NCI-H226 (cell line): ENCODE measurements at places on chromosomes 6 and 20.

GRCh38 chr6:34656378-34657036, 40.1 kb downstream of the ILRUN start:
- DNase-seq: no peak

DNA sequence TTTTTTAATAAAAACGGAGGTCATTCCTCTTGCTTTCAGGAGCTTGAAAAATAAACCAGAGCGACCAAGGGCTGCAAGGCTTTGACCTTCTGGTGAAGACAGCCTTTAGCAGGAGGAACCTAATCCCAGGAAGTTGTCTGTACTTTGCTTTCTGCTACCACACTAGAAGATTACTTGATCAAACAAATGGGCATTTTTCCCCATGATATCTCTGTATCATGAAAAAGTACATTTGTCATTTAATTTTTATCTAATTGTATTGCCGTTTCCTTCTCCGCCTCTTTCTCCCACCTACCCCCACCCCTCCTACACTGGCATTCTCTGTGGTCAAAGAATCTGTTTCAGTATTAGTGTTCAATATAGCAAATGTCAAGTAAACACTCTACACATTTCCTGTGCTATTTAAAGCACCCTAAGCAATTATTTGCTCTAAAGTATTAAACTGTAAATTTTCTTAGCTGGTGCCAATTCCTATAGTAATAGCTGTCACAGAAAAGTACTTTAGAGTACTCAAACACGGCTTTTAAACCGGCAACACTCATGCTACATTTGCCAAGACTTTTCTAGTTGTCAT, 29.7 kb downstream of the ATXN1 start:
- DNase-seq: no peak

DNA sequence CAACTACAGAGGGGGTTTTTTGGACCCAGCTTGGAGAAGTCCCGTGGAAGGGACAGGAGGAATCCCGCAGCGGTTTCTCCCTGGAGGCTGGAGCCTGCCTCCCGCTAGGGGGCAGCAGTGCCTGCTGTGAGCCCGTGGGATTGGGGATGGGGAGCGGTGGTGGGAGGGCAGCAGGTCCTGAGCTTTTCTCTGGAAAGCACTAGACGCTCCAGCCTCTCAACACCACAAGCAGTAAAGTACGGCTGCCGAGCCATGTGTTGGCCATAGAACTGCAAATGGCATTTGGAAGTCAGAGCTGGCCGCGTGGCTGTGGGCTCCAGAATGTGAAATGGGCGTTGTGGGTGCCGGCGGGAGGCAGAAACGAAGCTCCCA, 47.8 kb downstream of the GMPR start:
- no peak for DNase-seq

DNA sequence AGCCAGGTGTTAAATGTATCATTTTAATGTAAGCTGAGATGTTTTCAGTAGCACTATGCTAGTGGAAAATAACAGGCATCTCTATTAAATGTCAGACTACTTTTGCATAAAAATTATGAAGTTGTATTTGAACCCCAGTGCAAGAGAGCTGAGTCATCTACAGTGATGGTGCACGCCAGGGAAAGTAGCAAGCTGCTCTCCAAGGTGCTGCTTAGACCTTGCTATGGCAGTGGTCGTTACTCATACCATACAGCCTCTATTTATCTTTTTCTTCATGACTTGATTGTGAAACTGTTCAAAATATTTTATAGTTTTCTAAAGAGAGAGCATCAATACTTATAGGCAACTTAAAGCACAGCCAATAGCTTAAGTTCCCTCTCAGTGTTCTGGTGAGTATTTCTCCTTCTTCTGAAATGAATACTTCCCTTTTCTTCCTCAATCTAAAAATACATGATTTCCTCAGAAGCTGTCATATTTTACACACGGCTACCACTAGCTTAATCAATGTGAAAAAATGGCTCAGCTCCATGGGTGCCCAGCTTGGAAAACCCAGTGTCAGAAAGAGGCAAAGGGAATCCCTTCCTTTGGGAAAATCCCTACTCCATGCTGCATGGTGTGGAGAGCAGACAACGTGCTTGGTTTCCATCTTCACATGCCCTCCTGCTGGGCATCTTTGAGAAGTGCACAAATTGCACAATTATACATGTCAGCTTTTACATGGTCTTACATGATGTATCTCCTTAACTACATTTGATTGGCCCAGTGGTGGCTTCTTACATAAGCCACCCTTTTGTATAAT, 105.6 kb downstream of the ELOVL4 start:
- DNase-seq: no peak
